ENCODE measurements at places on chromosomes 12 and 14. TPM values are rescaled to one million over a fixed set of nuclear protein-coding genes. Genes with fewer than 3 reads are reported as not detected.

- H3K4me3 ChIP-seq: no peak overlapping the region
- peaks cover 45% of the 10 kb centered on the region for H3K27me3 ChIP-seq
- H3K27ac ChIP-seq: no peak overlapping the region
- no peaks in the 10 kb centered on the region for H3K36me3 ChIP-seq
These were observed 90.3 kb downstream of the RFX4 start for GRCh38 chr12:106673141-106673540.

DNA sequence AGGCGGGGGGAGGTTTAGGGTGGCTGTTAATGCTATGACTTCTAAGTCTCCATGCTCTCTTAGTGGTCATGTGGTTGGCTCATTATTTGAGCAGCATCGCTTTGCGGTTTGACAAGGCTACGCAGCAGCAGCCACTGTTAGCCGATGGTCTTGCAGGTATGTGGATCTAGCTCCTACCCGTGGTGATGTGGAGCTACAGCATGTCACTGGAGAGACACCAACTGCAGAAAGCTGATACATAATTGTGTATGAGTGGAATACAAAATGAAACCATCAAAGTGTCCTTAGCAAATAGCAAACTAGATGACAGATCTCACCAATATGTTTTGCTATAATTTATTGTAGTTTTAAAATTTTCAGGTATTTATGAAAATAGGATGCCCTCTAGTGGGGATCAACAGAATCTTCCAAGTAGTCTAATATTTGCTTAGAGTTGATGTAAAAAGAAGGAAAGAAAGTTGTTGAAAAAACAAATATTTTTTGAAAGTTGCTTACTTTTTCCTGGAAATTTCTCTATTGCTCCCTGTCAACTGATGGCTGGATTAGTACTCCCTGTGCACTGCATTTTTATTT is 94.9 kb downstream of the NAV3 start:
- H3K27me3 ChIP-seq: no peaks in the 10 kb centered on the region
- no peaks in the 10 kb centered on the region for H3K4me1 ChIP-seq
- no peaks in the 10 kb centered on the region for H3K36me3 ChIP-seq
- H3K27ac ChIP-seq: no peak overlapping the region

DNA sequence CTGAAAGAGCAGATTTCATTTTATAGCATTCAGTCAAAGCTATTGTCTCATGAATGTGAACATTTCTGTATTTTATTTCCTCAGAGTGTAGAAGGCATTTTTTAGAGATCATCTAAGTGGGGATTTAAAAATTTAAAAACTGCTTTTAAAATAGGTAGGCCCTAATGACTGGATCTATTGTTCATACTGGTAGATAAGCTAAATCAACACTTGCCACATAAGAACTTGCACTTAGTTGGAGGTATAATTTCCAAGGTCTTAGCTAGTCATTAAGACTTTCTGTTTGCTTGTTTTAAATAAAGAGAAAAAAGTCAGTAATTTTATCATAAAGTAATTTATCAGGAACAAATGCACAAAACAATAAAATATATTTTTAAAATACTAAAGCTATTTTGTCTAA is 75.2 kb upstream of the LMO3 start:
- H3K4me1 ChIP-seq: no peaks in the 10 kb centered on the region
- H3K36me3 ChIP-seq: no peaks in the 10 kb centered on the region
- no peak overlapping the region for H3K4me3 ChIP-seq
- DNase-seq: no peak
- no peaks in the 10 kb centered on the region for H3K27me3 ChIP-seq
- no peak overlapping the region for H3K27ac ChIP-seq

GRCh38 chr14:76948213-76948947 is 80.1 kb downstream of the IRF2BPL start:
- no peak overlapping the region for H3K4me3 ChIP-seq
- H3K27me3 ChIP-seq: no peaks in the 10 kb centered on the region
- peak overlapping the region; percentile 82 for H3K27ac ChIP-seq
- H3K36me3 ChIP-seq: no peaks in the 10 kb centered on the region
- no peak for DNase-seq
- peaks cover 54% of the 10 kb centered on the region for H3K4me1 ChIP-seq

DNA sequence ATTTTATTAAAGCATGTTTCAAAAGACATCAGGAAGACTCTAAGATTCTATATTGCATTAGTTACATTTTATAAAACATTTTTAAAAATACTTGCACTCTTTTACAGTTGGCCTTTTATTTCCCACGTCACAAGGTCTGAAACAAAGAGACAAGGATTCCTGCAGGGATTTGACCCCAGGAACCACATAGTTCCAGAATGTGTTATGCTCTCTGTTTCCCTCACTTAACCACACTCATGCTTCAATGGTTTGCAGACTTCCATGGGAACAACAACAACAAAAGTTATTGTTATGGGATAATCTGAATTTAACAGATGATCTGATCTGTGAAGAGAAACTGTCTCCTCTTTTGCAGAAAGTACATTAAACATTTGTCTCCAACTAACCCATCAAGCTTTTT is 104.3 kb upstream of the PPFIA2 start:
- no peak overlapping the region for H3K27ac ChIP-seq
- no peak for DNase-seq
- no peaks in the 10 kb centered on the region for H3K36me3 ChIP-seq
- peaks cover 10% of the 10 kb centered on the region for H3K4me1 ChIP-seq
- H3K27me3 ChIP-seq: no peaks in the 10 kb centered on the region

GRCh38 chr14:80839743-80840142 is 101.8 kb downstream of the CEP128 start:
- H3K27me3 ChIP-seq: no peaks in the 10 kb centered on the region
- H3K36me3 ChIP-seq: no peaks in the 10 kb centered on the region
- no peak overlapping the region for H3K4me3 ChIP-seq
- no peaks in the 10 kb centered on the region for H3K4me1 ChIP-seq
- no peak overlapping the region for H3K27ac ChIP-seq

- no peak for DNase-seq
- no peak overlapping the region for H3K4me3 ChIP-seq
- no peaks in the 10 kb centered on the region for H3K27me3 ChIP-seq
- H3K36me3 ChIP-seq: no peaks in the 10 kb centered on the region
- no peaks in the 10 kb centered on the region for H3K4me1 ChIP-seq
- H3K27ac ChIP-seq: no peak overlapping the region
These were observed 85.0 kb downstream of the BRMS1L start for GRCh38 chr14:35911097-35911496.

DNA sequence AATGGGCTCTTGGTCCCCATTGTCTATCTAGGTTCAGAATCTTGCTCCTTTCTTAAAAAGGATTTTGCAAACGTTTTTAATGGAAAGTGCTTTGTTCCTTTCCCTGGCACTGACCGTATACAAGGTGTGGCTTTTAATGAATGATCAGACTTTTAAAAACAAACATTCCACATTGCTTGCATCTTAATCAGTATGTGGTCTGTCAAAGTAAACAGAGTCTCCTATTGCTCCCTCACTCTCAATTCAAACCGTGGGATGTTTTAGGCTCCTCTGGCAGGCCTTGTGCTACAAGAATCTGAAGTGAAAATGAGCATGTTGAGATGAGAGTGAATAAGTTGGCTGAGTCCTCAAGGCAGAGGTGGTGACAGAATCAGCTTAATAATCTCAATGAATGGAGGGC is 107.0 kb downstream of the VRK1 start:
- H3K4me1 ChIP-seq: no peaks in the 10 kb centered on the region
- H3K4me3 ChIP-seq: no peak overlapping the region
- DNase-seq: no peak
- no peak overlapping the region for H3K27ac ChIP-seq
- H3K27me3 ChIP-seq: no peaks in the 10 kb centered on the region

DNA sequence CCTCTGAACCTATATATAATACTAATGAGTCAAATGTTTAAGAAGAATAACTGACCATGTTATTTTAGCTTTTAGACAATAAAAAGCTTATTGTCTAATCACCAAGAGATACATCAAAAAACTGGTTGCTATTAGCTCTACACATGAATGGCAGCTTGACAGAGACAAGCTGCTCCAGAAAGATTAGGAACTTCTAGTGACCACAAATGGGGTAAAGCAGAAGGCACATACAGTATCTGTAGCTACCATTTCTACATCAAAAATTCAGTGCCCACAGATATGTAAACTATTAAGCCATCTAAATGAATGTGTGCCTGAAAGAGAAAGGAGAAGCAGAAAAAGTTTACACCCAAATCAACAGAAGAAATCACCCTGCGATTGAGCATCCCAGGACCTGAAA is 2.4 kb downstream of the AREL1 start:
- no peaks in the 10 kb centered on the region for H3K27me3 ChIP-seq
- peaks cover 7% of the 10 kb centered on the region for H3K36me3 ChIP-seq
- H3K4me3 ChIP-seq: no peak overlapping the region
- H3K27ac ChIP-seq: no peak overlapping the region
- peaks cover 59% of the 10 kb centered on the region for H3K4me1 ChIP-seq

DNA sequence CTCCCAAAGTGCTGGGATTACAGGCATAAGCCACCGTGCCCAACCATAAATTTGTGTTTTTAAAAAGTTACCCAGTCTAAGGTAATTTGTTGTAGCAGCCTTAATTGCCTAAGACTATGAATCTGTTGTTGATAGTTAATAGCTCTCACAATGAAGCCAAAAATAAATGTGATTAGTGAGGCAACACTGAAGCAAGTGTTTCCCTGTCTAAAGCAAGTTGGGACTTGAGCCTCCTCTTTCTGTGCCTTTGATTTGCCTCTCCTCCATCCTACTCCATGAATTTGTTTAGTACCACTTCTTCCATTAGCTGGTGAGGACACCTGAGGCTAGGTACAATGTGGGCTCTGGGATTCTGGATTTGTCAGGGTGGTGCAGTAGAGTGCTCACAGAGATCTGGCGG is 36.8 kb downstream of the DAAM1 start:
- no peak overlapping the region for H3K4me3 ChIP-seq
- no peaks in the 10 kb centered on the region for H3K4me1 ChIP-seq
- DNase-seq: no peak
- H3K27ac ChIP-seq: no peak overlapping the region
- H3K36me3 ChIP-seq: no peaks in the 10 kb centered on the region

DNA sequence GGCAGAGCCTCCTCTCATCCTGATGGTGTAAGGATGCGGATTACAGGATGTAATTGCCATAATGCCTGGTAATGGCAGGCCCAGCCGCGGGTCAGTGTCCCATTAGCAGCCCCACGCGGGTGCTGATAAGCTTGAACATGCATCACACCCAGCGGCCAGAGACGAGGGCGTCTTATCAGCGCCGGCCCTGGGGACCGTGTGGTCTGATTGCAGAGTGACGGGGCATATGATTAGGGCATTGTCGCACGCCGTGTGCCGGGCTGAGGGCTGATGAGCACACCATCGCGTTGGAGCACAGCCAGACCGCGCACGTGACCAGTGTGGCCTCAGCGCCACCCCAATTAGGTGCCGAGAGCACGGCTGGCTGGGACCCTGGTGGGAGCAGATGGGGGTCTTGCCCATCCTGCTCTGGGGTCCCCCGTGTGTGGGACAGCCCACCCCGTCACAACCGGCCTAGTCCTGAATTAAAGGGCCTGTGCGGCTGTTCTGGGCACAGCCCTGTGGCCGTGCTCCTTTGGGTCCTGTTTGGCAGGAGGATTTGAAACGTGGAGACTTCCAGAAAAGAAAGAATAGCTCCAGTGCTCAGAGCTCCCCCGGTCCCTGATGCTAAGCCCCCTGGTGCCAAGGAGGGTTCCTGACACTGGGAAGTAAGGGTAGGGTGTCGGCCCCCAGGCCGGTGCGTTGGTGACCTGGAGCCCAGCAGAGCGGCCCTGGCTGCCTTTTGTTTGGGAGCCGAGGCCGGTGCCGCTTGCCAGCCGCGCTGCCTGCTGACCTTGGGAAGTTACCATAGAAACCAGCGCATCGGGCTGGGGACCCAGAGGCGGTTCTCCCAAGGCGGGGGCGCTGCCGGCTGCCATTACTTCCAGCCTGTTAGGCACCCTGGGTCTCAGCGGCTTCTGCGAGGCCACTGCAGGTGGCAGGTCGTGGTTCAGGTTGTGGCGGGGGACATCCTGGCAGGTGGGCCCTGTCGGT is 20.7 kb downstream of the KIF26A start:
- H3K4me1 ChIP-seq: peaks cover 14% of the 10 kb centered on the region
- no peaks in the 10 kb centered on the region for H3K36me3 ChIP-seq
- H3K4me3 ChIP-seq: no peak overlapping the region
- H3K27me3 ChIP-seq: no peaks in the 10 kb centered on the region

DNA sequence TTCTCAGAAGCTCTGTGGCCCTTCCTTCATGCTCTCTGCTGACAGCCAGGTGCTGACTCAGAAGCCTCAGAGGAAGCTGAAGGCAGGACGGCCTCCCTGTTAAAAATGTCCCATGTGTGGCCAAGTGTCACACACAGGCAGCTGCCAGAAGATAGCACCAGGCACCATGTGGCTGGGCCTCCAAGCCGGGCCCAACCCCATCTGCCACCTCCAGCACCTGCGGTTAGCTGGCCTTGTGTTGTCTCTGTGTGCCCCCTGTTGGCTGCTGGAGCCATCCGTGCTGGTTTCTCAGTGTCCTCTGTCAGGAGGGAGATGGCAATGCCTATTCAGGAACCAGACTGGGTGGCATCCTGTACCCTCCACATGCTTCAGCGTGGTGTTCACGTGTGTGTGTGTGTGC is 63.2 kb downstream of the TSPAN11 start:
- no peaks in the 10 kb centered on the region for H3K36me3 ChIP-seq
- H3K4me1 ChIP-seq: peaks cover 18% of the 10 kb centered on the region
- no peaks in the 10 kb centered on the region for H3K27me3 ChIP-seq
- H3K27ac ChIP-seq: no peak overlapping the region
- DNase-seq: peak; percentile 54

GRCh38 chr12:96402061-96402460 is 1.8 kb upstream of the CDK17 start:
- peaks cover 8% of the 10 kb centered on the region for H3K4me1 ChIP-seq
- no peaks in the 10 kb centered on the region for H3K36me3 ChIP-seq
- DNase-seq: no peak
- no peaks in the 10 kb centered on the region for H3K27me3 ChIP-seq
- H3K4me3 ChIP-seq: no peak overlapping the region

DNA sequence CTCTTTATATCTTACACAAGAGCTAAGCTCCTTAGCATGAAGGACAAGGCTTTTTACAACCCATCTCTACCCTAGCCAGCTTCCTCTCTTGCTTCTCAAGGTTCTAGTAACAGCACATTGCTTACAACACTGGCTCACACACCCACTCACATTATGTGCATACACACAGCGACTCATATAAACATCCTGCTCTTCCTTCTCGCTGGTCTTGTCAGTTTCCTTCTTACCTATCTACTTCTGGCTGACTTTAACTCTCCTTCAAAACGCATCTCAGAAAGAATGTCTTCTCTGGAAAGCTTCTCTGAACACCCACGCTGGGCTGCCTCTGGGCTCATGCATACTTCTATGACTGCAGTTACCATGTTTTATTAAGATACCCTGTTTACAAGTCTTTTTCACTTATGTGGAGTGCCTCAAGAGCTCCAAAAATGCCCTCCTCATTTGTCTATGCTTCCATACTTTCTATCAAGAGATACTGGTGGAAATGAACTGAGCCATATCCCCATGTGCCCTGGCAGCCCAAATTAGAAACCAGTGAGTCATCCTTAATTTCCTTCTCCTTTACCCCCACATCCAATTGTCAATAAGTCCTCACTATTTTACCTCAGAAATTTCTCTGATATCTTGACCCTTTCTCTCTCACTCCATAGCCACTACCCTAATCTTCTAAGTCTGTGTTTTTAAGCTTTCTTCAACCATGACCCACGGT is 126.9 kb upstream of the KRAS start:
- DNase-seq: peak; percentile 50
- no peak overlapping the region for H3K4me3 ChIP-seq

ZDHHC22 gene
- total RNA-seq: not detected

IL31 gene
- not detected for total RNA-seq

RTL1 gene
- total RNA-seq: not detected

PSEN1 gene
- 18.8 TPM for total RNA-seq

VWF gene
- 51.3 TPM for total RNA-seq

ADAMTS20 gene
- not detected for total RNA-seq
